Iris pigment epithelial cell (primary cell): ENCODE measurements at places on chromosomes 7 and 10.

DNA sequence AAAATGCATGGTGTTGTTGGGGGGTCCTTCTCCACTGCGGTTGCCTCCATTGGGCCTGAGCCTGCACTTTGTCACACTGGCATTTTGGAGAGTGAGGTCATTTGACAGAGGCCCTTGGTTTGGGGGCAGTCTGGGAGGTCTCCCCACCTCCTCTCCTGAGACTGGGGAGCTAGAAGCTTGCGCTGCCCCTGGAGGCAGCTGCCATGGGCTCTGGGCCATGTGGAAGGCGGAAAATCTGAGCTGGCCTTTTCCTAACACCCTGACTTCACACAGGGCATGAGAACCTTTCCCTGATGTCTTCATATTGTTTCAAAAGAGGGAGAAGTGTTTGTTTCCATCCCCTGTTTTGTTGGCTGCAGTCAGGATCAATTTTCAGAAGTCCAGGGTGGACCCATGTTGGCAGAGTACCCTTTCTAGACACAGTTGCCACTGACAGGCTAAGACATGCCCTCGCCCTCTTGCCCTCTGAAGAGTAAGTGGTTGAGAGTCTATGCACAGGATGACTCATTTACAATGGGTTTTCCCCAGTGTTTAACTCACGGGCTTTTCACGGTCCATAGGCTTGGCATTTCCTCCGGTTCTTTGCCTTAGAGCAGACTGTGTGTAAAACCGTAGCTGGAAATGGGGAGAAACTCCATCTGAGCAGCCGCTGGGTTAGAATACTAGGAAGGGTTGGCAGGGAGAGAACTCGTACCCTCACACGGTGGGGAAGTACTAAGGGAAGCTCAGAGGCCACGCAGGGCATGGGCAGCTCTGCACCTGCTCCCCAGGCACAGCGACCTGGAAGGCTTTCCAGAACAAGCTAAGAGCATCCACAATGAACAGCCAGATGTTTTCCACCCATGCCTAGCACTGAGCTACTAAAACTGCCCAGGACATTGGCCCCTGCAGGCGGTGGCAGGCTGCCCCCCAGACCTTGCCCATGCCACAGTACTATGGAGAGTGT is 655.0 kb downstream of the SDK1 start:
- DNase-seq, result peak; percentile 66

DNA sequence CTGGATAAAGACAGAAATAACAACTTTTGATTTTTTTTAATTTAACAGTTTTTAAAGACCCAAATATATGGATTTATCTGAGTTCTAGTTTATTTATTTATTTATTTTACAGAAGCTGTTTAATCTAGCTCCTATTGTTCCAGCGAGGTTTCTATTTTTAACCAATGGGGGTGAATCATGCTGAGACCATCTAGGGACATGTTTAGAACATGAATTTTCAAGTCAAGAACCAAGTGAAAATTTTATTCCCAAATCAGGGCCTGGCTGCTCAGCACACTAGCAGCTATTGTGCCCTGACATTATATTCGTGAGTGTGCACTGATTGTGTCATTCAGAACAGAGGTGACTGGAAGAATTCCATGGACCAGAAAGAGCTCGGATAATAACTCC is 24.6 kb upstream of the MPP7 start:
- peak; percentile 54 for DNase-seq

DNA sequence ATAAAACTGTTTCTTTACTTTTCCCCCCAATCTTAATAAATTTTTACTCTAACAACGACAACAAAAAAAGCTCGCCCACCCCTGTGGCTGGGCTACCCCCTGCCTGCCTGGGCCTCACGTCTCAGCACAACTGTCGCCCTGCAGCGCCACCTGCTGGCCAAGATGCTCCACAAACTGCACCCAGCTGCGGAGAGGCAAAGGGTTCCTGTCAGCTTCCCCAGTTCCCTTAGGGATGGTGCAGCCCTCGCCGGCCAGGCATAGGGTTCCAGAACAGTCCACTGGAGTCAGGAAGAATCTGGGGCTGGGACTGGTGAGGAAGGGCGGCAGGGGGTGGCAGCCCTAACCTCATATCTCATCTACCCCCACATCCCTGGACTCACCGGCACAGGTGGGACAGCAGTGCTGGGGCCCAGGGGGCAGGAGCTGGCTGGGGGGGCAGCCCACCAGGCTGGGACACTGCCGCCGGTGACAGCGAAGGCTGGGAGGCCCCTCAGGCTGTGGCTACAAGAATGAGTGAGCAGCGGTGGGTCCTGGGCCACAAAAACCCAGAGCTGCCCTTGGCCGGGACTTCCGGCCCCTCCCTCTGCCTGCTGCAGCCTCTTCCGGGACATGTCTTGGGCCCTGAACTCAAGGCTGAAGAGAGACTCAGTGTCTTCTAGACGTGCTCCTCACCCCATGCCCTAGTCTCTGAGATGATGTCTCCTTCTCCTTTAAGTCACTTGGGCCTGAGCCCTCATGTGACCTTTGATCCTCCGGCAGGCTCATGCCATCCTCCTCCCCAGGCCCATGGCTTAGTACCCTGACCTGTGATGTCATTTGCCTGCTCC is 21.2 kb downstream of the ATP6V1F start:
- DNase-seq, result peak; percentile 59

GRCh38 chr7:111290982-111291381 is 200.1 kb downstream of the LRRN3 start:
- DNase-seq, result no peak

DNA sequence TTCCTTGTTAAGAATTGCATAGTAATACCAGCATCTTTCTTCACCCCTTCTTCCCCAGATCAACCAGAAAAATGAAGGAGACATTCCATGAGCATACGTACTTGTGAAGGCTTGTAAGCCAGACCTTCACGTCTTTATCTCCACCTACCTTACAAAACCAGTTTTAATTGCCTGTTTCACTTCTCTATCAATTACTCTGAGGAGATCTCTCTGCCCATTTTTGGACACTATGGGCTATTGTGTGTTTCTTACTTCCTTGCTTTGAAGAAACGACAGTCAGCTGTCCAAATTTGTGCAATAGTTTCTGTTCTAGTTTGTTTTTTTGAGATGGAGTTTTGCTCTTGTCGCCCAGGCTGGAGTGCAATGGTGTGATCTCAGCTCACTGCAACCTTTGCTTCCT is 349.7 kb upstream of the MBL2 start:
- DNase-seq, result no peak

- DNase-seq, result peak; percentile 29
Measured at GRCh38 chr7:108282427-108282996, 152.4 kb upstream of the LAMB4 start.

DNA sequence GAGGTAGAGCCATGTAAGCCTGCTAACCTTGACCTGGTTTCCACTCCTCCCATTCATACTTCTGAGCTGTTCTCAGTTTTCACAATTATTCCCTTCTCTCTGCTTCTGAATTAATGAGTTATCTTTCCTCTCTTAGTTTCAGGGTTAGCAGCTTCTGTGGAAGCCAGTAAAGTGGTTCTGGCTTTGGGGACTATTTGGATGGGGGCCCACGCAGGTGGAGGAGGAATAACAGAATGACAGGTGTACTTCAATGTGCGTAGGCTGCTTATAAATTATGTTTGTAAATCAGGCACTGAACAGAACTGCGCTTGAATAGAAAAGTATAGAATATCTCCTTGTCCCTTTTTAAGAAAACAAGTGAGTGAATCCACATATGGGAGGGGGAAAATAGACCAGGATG is 128.9 kb upstream of the GAD2 start:
- DNase-seq, result no peak

GRCh38 chr7:137846827-137847567 is at the start of gene DGKI:
TSS of gene DGKI (minus strand) at chr7:137846974.
- no peak for DNase-seq

- no peak for DNase-seq
Measured at GRCh38 chr10:28684986-28685580, 7.8 kb downstream of the BAMBI start.

DNA sequence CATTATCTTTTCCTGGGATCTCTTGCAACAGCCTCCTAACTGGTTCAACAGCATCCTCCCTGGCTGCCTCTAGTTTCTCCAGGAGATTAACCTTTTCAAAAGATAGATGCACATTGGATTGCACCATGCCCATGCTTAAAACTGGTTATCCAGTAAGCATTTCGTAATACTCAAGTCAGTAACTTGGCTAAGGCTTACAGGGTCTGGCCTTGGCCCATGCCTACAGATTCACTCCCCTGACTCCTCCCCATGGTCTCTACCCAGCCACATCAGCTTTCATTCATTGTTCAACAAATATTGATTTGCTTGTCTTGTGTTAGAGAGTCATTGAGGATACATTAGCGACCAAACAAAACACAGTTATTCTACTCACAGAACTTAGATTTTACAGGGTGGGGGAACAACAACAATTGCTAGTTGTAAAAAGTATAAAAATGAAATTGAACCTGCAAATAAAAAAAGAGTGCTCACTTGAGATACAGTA is 1.8 kb upstream of the KIF20B start:
- no peak for DNase-seq
